ENCODE measurements at places on chromosomes 1 and 21.

DNA sequence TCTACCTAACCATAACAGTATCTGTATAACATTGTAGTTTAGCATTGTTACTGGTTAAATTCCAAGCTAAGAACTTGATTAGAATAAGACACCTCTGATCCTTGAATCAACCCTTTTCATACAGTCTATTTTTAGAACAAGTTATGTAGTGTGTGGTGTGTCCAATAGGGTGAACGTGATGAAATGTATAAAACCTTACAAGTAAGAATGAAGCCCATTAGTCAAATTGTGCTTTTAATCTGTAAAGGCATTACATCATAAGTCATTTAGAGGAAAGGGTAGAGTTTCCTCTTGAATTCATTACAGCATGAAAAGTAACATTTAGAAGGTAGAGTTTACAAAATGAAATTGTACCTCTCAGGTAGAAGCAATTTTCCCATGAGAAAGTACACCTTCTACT, 479.2 kb downstream of the LTN1 start:
- DNase-seq = no peak

- no peak for DNase-seq
Observed at GRCh38 chr1:168553680-168554553, 10.1 kb upstream of the XCL2 start.

DNA sequence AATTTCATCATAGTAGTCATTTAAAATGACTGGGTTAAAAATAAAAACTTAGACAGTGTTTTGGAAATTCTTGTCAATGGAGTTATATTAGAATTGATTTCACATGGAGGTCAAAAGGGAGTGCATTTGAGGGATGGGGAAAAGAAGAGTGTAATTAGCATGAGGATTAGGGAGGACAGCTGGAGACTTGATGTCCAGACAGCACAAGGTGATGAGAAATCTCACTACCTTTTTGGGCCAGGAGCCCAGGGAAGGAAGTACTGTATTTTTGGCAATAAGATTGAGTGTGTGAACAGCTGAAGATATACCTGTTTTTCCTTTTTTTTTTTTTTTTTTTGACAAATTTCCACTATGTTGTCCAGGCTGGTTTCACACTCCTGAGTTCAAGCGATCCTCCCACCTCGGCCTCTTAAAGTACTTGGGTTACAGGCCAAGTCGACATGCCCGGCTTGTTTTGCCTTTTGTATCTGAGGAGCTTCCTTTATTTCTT, 163.6 kb downstream of the PAPPA2 start:
- DNase-seq = no peak

DNA sequence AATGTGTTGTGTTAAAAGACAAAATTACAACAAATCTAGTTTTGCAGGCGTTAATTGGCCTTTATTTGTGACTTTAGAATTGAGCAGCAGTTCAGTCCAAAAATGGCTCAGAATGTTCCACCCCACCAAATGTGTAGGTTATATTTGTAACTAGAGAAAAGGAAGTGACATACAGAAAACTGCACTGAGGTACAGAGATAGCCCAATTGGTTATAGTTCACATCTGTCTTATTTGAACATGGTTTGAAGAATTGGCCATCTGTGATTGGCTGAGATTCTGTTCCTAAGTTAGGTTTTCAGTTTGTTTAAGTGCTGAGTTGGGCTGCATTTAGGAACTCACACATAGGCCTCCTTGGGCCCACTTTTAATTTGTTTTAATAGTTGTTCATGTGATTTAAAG, 12.0 kb upstream of the FMO2 start:
- no peak for DNase-seq

- no peak for DNase-seq
Observed at GRCh38 chr21:38333301-38334272, 76.8 kb downstream of the KCNJ15 start.

DNA sequence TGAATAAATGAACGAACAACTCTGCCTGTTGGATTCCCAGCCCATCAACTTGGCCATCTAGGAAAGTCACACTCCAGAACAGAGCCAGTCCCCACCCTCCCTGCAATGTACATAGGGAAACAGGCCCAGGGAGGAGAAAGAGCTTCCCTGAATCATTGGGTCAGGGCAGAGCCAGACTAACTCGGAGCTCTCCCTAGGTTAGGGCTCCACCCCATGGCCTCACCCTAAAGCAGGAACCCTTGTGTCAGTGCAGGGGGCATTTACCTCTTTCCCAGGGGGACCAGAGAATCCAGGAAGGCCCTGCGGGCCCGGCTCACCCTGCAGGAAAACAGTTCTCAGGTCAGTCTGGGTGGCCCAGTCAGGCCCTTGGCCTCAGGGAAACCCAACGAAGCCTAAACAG, 11.6 kb downstream of the COL9A2 start:
- no peak for DNase-seq

- DNase-seq = no peak
Observed at GRCh38 chr1:170354690-170355089, 177.3 kb upstream of the GORAB start.
